ENCODE measurements at places on chromosomes 6 and 20.

DNA sequence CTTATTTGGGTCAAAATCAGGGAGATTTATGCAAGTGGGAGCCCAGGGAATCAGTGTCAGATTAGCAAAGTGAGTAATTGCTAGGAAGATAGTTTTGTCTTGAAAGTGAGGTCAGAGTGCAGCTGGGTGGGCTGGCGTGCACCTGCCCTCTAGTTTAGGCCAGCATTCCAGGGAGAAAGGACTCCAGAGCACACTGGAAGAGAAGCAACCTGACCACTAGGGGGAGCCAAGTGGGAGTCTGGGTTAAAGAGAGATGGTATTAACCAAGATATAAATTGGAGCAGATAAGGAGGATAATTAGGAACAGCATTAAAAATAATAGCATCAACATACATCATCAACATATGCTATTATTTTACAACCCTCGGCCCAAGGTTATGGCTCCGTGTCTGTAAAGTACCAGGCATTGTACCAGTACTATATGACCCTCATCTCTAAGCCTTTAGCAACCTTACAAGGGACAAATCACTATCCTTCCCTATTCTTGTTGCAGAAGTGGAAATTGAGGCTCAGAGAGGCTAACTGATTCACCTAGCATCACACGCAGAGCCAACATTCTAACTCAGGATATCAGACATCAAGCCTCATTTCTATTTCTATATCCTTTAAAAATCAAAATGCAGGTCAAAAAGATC is 57.8 kb downstream of the SLC2A10 start:
- DNase-seq = peak; percentile 58

DNA sequence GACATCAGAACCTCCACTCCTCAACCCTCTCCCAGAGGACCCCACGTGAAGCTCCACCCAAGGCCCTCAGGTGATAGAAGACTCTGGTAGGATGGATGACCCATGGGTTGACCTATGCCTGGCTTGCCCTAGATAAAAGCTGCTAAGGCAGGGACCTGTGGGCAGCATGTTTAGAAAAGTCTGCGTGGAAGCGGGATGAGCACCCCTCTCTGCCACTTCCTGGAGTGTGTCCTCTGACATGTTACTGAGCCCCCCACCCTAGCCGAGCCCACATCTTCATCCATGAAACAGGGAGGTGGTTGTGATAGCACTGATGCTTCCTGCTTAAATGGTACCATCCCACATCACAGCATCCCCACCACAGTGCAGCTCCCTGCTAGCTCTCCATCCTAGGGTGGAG is 21.8 kb downstream of the MOCS1 start:
- DNase-seq = no peak

- DNase-seq = no peak
Observed at GRCh38 chr6:135128268-135128914, 52.7 kb upstream of the MYB start.

DNA sequence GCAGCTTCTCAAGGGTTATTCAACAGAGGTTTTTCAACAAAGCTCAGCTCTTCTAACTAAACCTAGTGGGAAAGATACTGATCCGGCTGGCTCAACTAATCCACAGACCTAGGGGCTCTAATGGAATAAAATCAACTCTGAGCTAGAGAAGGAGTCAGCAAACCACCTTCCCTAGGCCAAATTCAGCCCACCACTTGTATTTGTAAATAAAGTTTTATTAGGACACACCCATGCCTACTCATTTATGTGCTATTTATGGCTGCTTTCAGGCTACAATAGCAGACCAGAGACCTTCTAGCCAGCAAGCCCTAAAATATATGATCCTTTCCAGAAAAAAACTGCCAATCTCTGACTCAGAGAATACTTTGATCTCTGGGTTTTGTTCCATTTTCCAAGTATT is 6.0 kb upstream of the RAB22A start:
- DNase-seq = no peak

DNA sequence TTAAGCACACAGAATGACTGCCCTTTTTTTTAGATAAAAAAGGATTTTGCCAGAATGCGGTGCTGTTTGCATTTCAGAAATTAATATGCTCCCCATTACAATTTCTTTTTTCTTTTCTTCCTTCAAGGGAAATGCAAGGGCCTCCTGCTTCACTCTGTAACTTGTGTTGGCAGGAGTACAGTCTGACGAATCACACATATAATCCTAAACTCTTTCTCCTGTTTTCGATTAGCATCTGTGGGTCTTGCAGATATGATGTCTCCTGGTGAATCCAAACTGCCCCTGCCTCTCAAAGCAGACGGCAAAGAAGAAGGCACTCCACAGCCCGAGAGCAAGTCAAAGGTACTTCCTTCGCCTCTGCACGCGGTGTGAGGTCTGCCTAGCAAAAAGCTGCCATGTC is 149.5 kb downstream of the TMEM242 start:
- DNase-seq = no peak

GRCh38 chr6:158384671-158385110 is 72.4 kb downstream of the TULP4 start:
- no peak for DNase-seq

DNA sequence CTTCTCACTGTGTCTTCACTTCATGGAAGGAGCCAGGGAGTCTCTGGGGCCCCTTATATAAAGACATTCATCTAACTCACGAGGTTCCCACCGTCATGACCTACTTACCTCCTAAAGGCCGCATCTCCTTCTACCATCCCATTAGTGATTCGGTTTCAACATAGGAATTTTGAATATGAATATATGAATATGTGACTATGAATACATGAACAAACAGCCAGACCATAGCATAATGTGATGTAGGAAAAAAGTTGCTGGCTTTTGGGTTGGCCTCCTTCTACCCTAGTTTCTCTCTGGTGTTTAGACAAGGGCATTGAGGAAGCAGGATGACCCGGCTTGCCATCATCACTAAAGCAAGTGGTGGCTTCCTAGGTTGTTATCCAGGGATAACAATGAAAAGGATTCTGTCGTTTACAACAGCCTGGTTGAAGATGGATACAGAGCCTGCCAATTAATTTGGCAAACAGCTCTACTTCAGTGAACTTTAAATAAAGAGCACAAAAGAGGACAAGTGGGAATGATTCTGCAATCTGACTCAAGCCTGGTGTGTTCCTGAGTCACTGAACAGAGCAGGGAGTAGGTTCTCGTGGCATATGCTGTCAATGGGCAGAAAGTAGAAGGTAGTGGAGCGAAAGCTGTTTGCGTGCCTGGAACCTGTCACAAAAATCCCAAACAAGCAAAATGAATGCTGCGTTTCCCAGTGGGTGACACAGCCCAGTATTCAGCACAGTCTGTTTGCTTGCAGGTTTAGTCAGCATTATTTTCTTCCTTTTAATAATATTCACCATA is 44.0 kb upstream of the DOK5 start:
- DNase-seq = peak; percentile 11

GRCh38 chr6:158033751-158034702 is 52.4 kb downstream of the SYNJ2 start:
- DNase-seq = no peak

DNA sequence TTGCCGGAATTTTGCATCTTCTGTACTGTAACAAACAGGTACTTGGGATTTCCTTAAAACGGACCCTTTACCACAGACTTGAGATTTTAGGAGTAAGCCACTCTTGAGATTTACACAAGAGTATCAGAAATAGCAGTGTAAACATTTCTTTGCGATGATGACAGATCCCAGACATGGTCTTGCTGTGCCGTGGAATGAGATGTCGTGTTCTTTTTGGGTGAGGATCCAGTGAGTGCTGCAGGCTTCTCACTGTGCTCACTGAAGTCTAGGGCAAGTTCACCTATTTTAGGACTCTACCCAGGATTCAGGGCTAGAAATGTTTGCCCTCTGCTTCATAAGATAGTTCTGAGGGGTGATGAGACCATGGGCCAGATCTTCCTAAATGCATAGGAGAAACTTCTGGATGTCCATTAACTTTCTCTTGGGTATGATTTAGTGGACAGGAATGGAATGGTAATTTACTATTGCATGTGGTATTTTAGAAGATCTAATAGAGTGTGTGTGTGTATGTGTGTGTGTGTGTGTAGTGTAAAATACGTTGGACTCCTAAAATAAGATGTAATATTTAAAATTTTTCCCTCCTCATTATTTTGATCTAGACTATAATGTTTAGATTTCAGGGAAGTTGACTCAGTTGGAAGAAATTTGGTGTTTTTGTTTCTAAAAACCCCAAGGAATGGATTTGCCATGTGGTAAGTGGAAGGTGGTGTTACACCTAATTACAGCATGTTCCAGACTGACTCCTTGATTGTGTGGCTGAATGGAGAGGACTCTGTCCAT is 8.5 kb downstream of the LRRC1 start:
- DNase-seq = no peak

Data from SHP77 treated with DMSO at 0.1 percent for 48 hours (cell line).